ENCODE measurements at places on chromosomes 13 and 19.

DNA sequence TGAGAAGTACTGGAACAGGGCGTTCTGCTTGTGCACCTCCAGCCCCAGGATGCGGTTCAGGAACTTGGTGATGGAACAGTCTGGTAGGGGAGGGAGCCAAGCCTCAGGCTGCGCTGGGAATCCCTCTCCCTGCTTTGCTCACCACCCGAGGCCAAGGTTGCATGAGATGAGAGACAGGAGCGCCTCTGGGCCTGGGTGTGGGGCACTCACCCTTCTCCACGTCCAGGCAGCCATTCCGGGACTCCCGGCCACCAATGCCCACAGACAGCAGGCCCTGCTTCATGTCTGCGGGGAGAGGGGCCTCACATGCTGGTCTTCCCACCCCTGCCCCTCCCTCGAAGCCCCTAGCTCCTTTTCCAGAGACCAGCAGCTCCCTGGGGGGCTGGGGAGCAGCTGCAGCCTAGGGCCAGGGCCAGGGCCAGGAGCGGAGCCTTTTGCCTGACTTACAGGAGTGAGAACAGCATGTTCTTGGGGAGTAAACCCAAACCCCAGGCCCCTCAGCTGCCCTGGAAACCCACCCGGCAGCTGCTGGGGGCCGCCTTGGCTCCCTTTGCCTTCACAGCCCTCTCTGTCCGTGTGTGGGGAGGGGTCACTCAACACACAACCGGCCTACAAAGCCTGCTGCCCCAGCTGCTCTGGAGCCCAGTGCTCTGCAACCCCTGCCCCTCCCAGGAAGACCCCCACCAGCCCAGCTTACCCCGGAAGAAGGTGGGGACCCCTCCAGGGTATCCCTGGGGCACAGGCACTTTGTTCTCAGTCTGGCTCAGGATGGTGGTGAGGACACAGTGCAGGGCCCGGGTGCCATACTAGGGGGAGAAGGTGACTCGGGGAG, 7.2 kb downstream of the GPX4 start:
- DNase-seq: no peak

- DNase-seq: peak; percentile 16
Measured at GRCh38 chr13:76887076-76887563, 915 bp upstream of the KCTD12 start.

DNA sequence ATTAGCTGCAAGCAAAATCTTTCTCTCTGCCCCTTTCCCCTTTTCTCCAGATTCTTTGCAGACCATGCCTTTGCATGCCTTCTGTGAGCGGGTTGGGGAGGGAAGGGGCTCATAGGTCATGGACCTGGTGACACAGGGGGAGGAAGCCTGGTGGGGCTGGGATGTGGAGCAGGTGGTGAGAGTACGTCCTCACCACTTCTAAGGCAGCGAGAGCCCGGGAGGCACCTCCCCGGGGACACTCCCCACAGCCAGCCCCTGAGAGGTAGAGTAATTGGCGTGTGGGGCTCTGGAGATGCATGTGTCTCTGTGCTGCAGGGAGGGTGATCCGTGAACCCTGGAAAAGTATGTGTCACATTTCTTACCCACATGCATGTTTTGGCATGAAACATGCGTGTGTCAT, 42.5 kb upstream of the EHD2 start:
- no peak for DNase-seq

GRCh38 chr19:3619631-3620012, 7.0 kb downstream of the CACTIN start:
- DNase-seq: no peak

GRCh38 chr19:18044825-18045304, 36.9 kb downstream of the ARRDC2 start:
- DNase-seq: peak; percentile 74

- DNase-seq: no peak
Measured at GRCh38 chr19:47000373-47000772, 19.3 kb upstream of the NPAS1 start.

- DNase-seq: no peak
Measured at GRCh38 chr13:112331675-112332074, 44.5 kb upstream of the SPACA7 start.

DNA sequence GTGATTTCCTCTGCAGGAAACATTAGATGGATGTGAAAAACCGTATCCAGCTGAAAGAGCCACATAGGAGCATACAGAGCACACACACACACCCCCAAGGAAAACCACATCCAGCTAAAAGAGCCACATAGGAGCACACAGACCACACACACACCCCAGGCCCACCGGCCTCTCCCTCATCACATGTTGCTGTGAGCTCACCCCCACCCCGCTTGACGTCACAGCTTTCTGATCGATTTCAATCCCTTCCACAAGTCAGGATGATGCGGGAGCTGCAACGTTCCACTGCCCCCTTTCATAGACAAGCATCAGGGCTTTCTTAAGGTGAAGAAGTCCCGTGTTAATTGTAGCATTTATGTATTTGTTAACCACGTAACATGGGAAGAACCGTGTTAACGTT, 72.4 kb upstream of the SOX1 start:
- DNase-seq: no peak

DNA sequence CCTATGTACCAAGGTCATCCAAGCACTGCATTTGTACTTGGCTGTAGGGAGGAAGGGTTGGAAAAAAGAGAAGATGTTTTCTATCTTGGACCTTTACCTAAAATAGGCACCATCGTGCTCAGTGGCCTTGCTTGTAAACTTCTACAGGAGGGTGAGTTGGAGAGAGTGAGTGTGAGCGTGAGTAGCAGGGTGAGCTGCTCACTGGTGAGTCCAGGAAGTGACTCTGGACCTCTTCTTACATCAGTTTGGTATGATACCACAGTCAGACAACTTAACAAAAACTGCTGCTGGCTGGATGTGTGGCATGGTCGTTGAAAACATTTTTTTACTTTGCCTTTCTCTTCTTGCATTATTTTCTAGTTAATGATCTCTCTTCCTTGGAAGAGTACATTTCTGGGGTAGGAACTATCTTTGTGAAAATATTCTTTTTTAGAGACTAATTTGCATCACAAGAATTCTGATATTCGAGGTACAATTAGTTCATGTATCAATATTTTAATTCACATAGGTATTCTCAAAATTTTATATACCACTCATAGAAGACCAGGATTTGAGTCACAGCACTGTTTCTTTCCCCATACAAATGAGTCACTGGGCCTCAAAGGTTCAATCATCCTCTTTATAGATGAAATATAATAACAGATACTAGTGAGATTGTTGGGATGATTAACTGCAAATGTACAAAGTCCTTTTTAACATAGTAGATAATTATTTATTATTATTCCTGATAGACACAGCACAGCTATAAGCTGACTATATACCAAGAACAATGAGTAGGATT, 651 bp downstream of the SERPINE3 start:
- DNase-seq: no peak

- no peak for DNase-seq
Measured at GRCh38 chr19:47109541-47110375, 3.8 kb downstream of the ZC3H4 start.

- DNase-seq: no peak
Measured at GRCh38 chr13:39461685-39462266, 141.2 kb downstream of the LHFPL6 start.

GRCh38 chr13:94829185-94829836, 117.0 kb upstream of the SOX21 start:
- DNase-seq: no peak

DNA sequence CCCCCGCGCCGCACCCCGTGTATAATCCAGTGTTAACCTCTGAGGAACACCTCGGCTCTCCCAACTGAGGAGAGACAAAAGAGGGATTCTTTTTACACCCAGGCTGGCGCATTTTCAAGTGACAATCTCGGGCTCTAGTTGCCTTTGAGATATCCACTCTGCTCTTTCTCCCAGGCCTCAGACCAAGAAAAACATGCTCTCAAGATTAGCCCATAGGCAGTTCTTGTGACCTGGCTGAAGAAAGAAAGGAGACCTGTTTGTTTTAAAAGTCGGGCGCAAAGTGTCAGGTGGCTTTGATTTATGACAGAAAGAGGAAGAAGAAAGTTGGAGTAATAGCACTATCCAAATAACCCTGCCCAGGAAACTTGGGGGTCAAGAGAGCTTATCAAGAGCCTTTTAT, 27.3 kb downstream of the SHISA2 start:
- no peak for DNase-seq

Measured in left ventricle myocardium inferior (tissue), 1 donor.